ENCODE measurements at places on chromosomes 2 and 18. TPM values are rescaled to one million over a fixed set of nuclear protein-coding genes. Genes with fewer than 3 reads are reported as not detected.

GRCh38 chr18:80033181-80034067 lies 810 bp upstream of the RBFA start:
- DNase-seq: no peak

PRKRA gene
- total RNA-seq: 52.1 TPM

IL36A gene
- total RNA-seq: not detected

GRCh38 chr2:195342061-195342460 lies 315.0 kb upstream of the SLC39A10 start:
- DNase-seq: no peak

GRCh38 chr2:127559454-127559853 lies 24.0 kb downstream of the MYO7B start:
- no peak for DNase-seq

GRCh38 chr18:5238371-5238976 lies 41.4 kb upstream of the AKAIN1 start:
- peak; percentile 16 for DNase-seq

- no peak for DNase-seq
Measured at GRCh38 chr2:156483741-156484173, 47.6 kb downstream of the GPD2 start.

- no peak for DNase-seq
Measured at GRCh38 chr2:45258311-45258710, 249.1 kb upstream of the SIX2 start.

DNA sequence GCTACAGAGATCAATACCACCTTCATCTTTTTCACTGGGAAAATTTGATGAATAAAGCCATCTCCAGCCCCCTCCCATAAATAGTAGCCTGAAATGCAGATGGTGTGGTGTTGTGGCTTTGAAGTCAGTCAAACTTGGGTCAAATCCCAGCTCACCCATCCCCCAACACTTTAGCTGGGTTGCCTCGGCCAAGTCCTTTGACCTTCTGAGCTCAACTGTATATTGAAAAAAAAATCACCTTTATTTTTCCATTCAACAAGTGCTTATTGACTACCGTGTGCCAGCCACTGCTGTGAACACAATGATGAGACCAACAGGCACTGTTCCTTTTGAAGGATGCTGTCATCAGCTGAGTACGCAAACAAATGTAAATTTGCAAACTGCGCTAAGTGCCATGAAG lies 35.1 kb upstream of the NTSR2 start:
- no peak for DNase-seq

Measured in tibial nerve (tissue), 4 donors.